Muscle of leg (tissue), 16 donors: ENCODE measurements at places on chromosomes 11 and 22.

GRCh38 chr22:39656495-39657490 is 86.2 kb downstream of the CACNA1I start:
- DNase-seq = no peak

DNA sequence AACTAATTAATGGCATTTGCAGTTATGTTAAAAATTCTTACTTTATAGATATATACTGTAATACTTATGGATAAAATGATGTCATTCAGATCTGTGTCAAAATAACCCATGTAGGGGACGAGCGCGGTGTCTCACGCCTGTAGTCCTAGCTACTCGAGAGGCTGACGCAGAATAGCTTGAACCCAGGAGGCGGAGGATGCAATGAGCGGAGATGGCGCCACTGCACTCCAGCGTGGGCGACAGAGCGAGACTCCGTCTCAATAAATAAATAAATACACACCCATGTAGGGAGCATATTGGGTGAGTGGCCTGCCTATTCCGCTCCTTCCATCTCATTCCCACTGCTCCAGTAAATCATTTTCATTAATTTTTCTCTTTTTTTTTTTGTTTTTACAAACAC is 7.1 kb downstream of the SNU13 start:
- no peak for DNase-seq

DNA sequence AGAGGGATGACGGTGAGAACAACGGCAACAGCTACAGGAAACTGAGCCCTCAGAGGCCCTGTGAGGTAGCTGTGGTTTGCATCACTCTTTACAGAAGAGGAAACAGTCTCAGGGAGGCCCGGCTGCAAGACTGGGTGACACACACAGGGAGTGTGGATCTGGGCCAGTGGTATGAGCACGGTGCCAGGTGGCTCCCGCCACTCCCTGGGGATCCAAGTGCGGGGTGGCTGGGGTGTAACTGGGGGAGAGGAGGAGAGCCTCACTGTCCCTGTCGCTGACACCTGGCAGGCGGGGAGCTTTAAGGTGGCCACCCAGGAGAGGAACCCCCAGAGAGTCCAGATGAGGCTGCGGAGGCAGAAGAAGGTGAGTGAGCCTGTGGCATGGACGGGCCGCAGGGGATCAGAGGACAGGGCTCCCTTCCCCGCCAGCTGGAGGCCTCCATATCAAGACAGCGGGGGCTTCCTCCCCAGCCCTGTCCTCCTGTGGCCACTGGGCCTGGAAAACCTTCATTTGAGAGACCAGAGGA is 5.6 kb downstream of the RGL4 start:
- no peak for DNase-seq

DNA sequence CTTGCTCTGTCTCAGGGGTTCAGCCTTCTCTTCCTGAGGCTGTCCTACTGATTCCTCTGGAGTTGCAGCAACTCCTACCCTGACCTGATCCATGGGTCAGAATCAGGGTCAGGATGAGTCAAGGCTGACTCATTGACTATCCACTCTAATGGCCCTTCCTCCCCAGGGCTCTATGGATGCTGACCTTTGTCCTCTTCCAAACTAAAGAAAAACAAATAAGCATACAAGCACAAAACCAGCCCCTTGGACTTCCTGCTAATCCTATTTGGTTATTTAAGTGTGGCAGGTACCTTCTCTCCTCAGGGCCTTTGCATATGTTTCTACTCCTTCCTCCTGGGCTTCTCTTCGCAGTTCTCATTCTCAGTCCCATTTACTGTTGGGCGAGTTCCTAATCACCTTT is 204.5 kb upstream of the NAV2 start:
- no peak for DNase-seq

DNA sequence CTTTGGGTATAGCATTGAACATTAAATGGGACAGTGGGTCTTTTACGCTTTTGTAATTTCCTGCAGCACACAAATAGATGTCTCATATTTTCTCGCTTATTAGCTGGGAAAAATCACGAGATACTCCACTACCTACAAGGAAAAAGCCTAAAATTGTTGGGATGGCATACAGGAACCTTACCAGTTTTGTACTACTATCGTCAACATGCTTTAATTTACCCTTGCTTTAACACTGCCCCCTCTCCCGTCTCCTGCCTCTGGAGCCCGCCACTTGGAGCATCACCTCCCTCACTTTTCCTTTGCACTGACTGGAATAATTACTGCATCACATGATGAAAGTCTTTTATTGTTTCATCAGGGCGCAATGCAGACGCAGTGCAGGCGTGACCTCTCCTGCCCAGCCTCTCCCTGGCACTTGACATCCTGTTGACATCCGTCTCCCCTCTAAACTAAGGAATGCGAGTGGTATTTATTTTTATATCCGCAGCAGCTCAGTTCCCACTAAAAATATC is 1.0 kb upstream of the FNBP4 start:
- peak; percentile 84 for DNase-seq

GRCh38 chr11:123122341-123122740 is 60.4 kb upstream of the HSPA8 start:
- DNase-seq = no peak

DNA sequence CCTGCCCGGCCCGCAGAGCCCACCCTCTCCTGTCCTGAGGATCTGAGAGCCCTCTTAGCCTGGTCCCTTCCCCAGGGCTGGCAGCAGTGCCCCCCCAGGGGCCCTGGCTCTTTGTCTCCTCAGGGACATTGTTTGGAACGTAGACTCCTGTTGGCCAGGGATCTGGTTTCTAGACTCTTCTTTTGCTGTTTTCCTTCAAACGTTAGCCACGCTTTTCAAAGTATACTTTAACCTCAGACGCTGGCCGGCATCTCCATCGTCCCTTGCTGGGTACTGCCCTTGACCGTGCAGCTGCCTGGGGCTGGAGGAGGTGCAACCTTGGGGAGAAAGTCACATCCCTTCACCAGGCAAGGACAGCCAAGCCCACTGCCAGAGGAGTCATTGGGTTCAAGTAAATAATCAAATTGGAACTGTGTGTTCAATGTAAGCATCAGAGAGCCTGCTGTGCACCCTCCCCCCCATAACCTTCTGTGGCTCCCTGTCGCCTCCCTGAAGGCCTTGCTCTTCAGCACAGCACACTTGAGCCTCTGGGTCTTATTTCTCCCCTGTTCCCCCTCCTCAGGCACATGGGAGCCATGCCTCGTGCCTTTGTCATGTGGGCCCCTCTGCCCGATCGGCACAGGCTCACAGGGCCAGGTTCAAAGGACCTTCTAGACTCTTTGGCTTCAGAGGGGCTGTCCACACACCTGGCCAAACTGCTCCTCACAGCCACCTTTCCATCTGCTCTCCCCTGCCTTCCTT is 21.8 kb upstream of the WNT7B start:
- no peak for DNase-seq

DNA sequence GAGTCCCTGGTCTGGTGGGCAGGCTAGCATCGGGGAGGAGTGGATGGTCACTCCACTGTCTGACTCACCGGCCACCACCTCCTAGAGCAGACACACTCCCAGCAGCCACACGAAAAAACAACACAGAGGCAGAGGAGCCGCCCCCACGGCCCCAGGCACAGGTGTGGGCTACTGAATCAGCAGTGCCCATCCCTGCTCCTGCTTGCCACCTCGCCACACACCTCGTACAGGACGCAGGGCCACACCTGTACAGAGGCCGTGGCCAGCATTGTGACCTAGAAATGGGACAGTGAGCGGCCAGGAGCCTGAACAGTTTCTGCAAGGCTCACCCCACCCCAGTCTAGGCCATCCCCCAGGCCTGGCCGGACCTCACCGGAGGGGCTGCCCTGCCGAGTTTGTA is 14.0 kb downstream of the TRIM29 start:
- no peak for DNase-seq

DNA sequence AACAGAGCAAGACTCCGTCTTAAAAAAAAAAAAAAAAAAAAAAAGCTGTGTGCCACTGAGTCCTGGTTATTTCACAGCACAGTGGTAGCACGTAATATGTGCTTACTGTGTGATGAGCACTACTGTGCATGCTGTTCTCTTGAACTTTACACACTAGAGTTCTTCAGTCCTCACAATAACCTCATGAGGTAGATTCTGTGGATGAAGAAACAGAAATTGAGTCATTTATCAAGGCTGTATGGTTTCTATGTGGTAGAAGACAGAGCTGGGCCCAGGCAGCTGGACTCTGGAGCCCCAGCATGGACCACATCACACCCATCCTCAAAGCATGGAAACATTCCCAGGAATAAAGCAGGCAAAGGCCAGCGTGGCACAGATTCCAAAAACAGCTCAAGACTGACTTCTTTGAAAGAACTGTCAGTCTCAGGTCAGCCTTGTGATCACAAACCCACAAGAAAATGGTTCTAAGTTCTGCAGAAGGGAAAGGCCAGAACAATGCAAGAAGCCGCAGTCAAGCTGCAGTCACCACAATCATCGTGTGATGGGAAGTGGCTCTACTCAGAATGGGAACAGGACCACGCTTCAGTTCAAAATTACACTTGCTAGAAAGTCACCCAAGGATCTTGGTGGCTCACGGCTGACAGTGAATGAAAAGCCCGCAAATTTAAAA is 49.5 kb downstream of the MICAL3 start:
- no peak for DNase-seq

GRCh38 chr11:128552783-128553661 is 34.3 kb downstream of the ETS1 start:
- DNase-seq = peak; percentile 56

DNA sequence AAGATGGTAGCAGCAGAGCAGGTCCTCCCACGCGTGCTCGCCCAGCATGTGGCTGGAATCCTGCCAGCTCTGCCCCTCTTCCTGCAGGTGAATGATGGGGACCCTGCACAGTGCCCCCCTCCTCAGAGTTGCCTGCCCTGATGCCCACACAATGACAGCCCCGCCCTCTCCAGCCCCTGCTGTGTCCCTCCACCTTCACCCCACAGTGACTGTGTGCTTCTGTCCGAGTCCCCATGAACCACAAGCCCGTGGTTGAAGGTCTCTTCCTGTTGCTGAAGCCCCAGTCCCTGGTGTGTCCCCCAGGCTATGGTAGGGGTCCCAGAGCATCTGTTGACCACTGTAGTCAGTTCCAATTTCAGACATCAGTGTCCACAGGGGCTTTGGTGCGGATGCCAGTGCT is 71.0 kb downstream of the BRD1 start:
- no peak for DNase-seq

- DNase-seq = no peak
Measured at GRCh38 chr22:48593551-48593950, 1234.1 kb downstream of the BRD1 start.

DNA sequence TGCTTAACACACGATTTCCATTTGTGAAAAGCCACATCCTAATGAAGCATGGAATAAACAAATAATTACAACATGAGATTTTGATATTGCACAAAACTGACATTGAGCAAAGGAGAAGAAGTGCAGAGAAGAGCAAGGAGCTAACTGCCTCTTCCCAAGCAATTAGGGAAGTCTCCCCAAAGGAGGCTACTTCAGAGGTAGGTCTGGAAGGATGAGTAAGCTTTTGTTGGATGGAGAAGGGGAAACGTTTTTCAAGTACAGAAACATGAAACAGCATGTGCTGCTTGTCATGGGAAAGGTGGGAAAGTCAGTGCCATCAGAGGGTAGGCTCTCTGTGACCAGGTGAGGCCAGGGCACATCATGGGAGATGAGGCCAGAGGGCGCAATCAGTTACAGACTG is 132.2 kb upstream of the SESN3 start:
- DNase-seq = no peak

DNA sequence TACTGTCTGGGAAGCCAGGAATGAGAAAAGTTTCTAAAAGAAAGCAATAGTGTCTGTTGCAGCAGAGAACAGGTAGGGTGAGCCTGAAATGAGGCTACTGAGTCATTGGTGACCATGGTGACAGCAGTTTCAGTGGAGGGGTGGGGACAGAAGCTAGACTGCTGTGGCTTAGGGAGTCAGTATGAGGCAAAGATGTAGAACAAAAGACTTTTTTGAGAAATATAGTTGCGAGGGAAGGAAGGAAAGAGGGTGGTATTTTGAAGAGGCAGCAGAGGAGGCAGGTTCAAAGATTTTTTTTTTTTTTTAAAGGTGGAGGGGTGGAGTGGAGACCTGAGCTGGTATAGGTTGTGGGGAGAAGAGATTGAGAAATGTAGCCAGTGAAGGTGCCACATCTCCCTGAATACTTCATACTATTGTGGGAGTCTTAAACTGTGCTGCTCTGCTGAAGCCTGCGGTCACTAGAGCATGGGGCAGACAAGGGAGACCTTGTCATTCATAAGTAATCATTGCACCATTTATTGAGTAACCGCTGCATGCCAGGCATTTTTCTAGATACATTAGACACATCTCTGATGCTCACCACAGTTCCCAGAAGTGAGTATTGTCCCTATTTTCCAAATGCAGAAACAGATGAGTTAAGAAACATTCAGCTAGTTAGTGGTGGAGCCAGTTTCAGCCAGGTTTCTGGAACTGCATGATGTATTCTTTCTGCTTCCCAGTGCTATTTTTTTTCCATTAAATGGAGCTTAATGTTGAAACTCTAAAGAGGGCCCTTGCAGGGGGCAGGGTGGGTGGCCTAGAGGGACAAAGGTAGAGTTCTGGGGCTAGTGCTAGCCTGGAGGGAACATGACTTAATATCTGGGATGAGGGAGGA is 49.9 kb downstream of the STIM1 start:
- DNase-seq = peak; percentile 39

DNA sequence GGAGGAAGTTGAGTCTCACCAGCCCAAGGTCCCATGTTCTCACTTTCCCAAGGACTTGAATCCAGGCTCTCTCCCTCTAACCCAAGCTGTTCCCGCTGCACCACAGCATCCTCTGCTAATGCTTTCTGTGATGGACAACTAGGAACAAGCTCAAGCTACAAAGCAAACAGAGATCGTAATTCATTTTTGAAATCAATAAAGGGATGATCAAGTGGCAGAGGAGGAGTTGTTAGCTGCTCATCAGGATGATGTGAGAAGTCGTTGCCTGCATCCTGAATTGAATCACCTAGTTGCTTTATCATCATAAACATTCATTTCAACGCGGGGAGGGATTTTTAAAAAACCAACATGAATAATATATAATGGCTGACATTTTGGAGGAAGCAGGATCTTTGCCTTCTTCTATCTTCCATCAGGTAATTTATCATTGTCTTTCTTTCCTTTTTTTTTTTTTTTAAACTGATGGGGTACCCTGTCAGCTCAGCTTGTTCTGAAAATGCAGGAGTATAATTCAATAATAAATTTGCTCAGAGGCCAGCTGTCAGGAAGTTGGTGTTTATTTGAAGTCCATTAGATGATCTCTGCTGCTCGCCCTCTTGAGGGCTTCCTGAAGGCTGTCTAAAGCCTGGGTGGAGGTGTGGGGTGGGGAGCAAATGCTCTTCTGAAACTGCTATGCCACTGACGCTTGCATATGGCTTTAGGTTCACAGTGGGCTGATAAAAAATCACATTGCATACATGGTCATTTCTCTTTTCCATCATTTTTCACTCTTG is 174.4 kb upstream of the NARS2 start:
- no peak for DNase-seq

GRCh38 chr22:36860017-36860416 is 789 bp upstream of the NCF4 start:
- no peak for DNase-seq

GRCh38 chr11:32006799-32007388 is 84.0 kb upstream of the RCN1 start:
- DNase-seq = peak; percentile 39

DNA sequence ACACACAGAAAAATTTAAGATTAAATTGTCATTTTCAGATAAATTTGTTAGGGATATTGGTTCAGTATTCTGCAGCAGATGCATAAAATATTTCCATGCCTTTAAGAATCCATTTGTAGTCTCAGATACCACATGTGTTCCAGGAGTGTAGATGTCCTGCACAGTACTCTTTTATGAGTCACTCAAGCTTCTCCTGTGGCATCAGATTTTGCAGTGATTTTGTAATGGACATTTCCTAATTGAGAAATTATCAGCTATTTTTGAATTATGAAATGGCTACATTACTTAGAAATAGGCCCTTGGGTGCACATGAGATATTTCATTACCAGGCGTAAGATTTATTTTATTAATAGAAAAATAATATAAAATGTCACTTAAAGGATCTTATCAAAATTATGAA is 18.9 kb downstream of the MMP3 start:
- no peak for DNase-seq
